ENCODE measurements at places on chromosomes 11 and 22. TPM values are rescaled to one million over a fixed set of nuclear protein-coding genes. Genes with fewer than 3 reads are reported as not detected.

Gene ACRV1
- not detected for total RNA-seq

Gene VWCE
- 1.7 TPM for total RNA-seq

Gene NLRP14
- total RNA-seq = 0.40 TPM

Gene GAB4
- not detected for total RNA-seq

Gene MS4A4E
- not detected for total RNA-seq

Gene CBX6
- 46.1 TPM for total RNA-seq

Gene PHLDB1
- total RNA-seq = 67.0 TPM

Gene OR52J3
- not detected for total RNA-seq

Gene FERMT3
- total RNA-seq = 109 TPM

Gene HDHD5
- 61.8 TPM for total RNA-seq

Gene SLC22A6
- not detected for total RNA-seq

Gene KCNQ1
- 0.04 TPM for total RNA-seq

Gene APOA4
- not detected for total RNA-seq

Gene KCNK4
- not detected for total RNA-seq

Gene CHADL
- total RNA-seq = 0.74 TPM

Gene GVQW3
- 0.79 TPM for total RNA-seq

Gene CRYBB3
- not detected for total RNA-seq

Gene HTR3A
- total RNA-seq = not detected

Gene APOL4
- 0.53 TPM for total RNA-seq

Gene SLC25A45
- 1.3 TPM for total RNA-seq

Gene SMPD1
- 23.4 TPM for total RNA-seq

Gene OR5J2
- not detected for total RNA-seq

Gene LIF
- 0.63 TPM for total RNA-seq

Gene SCUBE1
- not detected for total RNA-seq

Gene SPI1
- not detected for total RNA-seq

Gene NLRP10
- not detected for total RNA-seq

Gene MRGPRF
- total RNA-seq = not detected
